ENCODE measurements at places on chromosomes 12 and 14.

DNA sequence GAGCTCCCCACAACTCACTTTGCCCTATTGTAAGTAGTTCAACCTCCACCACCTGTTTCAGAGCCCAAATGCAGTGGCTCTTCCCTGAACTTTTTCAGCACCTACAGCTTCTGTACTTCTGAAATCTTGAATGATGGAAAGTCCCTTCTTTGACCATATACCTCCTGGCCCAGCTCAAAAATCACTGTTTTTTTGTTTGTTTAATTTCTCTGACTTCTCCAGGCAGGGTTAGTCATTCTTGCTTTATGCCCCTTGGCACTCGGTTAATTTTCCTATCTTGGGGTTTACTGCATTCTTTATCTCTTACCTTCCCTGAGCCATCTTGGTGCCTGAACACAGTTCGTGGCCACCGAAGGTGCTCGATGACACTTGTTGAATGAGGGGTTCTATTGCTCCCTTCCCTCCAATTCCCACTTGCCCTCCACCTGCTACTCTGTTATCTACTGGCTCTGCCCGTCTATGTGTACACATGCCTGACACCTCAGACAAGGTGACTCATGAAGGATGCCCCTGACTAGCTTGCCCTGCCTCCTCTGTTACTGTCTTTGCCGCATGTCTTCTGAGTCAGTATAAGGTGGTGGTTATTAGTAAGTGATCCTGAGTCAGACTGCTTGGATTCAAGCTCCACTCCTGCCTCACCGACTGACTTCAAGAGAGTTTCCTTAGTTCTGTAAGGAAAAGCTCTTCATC lies 4.4 kb downstream of the AMHR2 start:
- no peak for DNase-seq

GRCh38 chr14:56797569-56798446 lies 12.5 kb downstream of the OTX2 start:
- DNase-seq, result no peak

DNA sequence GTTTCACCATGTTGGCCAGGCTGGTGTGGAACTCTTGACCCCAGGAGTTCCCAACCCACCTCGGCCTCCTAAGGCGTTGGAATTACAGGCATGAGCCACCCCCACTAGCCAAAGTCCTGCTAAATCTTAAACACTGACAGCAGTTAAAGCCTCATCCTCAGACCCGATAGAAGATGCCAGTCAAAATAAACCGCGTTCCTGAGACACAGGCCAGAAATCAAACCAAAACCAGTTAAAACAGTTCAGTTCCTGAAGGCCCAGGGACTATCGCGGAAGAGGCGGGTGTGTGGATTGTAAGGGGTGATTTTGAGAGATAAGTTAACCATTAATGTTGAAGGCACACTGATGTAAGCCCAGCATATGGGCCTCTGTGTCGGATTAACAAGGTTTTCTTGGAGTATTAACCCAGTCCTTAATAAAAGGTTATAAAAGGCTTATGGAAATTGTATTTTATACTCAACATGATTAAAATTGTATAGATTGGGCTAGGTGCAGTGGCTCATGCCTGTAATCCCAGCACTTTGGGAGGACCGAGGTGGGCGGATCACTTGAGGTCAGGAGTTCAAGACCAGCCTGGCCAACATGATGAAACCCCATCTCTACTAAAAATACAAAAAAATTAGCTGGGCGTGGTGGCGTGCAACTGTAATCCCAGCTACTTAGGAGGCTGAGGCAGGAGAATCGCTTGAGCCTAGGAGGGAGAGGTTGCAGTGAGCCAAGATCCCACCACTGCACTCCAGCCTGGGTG lies 18.7 kb upstream of the CDCA4 start:
- no peak for DNase-seq

DNA sequence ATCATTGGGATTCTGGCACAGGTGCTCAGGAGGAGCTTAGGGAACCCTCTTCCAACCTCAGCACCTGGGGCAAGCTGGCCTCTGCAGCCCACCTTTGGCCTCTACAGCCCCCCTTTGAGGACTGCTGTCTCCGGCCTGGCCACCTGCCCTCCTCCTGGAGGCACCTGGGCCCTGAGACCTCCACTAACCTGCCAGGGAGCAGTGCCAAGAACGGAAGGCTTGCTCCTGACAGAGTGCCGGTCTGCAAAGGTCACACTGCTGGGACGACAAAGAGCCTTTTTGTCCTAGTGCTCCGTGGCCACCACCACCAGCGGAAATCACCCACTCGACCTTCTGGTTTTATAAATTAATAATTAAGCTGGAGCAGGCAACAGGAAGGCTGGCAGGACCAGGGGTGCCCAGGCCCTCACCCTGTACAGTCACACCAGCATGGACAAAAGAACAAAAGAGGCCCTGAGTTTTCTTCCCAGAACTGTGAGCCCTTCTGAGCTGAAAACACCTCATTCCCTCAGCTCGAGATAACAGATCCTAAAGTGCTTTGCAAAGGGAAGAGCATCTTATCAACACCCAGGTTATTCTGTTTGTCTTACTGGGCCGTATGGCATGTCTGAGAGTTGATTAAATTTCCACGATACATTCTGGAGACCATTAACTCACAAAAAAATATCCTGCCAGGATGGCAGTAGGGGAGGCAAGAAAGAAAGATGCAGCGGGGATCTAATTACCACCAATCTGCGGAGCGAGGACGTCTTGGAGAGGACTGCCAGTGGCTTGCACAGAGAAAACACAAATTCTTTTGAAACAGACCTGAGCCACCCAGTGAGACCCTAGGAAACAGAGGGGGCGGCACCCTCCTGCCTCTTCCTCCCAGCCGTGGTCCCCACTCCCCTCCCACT lies 8.2 kb downstream of the TESC start:
- no peak for DNase-seq

DNA sequence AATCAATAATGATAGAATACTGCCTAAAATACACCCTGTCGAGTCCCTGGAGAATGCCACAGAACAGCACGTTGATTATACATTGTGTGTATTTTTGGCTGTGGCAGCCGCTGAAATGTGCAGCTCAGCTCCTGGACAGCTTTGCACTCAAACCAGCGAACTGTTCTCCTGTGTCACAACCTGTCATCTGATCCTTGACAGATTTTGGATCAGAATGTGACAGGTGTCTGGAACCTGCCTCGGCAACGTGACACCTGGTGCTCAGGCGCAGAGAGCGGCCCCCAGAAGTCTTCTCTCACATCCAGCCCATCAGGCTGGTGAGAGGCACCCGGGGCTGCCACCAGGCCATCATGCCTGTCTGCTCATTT lies 19.3 kb downstream of the MVK start:
- no peak for DNase-seq

GRCh38 chr12:63795944-63796343 lies 16.2 kb downstream of the RXYLT1 start:
- DNase-seq, result no peak

- no peak for DNase-seq
These were observed 8.0 kb upstream of the SMARCD1 start for GRCh38 chr12:50077099-50077498.

GRCh38 chr14:31414190-31414833 lies 6.0 kb downstream of the HEATR5A start:
- no peak for DNase-seq

DNA sequence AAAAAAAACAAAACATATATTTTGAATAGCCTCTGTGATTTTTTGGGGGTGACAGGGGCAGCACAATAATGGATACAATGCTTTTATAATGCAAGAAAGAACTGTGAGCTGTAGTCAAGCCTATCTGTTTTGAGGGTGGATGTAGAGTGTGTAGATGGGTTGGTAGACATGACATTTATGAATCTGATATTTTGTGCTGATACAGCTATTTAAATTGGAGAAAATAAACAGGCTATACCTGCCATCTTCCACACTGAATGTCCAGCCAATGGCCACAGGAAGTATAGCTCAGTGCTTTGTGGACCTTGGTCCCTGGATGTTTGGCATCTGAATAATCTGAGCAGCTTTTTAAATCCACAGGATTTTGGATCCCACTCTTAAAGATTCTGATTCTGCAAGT lies 175.0 kb downstream of the NEDD1 start:
- DNase-seq, result no peak

DNA sequence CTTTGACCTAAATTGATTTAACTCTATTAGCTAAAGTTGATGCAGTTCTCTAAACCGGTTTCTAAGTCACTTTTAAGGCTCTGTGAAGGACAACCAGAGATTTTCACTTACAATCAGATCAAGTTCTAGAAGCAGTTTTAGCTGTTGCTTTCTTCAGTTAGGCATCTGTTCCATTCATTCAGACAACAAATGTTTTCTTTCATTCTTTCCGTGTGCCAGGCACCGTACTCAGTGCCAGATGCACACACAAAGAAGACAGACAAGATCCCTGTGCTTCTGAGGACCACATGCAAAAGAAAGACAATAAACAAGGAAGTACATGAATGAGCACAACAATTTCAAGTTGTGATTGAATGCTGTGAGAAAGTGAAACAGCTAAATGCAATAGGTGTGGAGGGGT lies 11.1 kb upstream of the EGLN3 start:
- no peak for DNase-seq

DNA sequence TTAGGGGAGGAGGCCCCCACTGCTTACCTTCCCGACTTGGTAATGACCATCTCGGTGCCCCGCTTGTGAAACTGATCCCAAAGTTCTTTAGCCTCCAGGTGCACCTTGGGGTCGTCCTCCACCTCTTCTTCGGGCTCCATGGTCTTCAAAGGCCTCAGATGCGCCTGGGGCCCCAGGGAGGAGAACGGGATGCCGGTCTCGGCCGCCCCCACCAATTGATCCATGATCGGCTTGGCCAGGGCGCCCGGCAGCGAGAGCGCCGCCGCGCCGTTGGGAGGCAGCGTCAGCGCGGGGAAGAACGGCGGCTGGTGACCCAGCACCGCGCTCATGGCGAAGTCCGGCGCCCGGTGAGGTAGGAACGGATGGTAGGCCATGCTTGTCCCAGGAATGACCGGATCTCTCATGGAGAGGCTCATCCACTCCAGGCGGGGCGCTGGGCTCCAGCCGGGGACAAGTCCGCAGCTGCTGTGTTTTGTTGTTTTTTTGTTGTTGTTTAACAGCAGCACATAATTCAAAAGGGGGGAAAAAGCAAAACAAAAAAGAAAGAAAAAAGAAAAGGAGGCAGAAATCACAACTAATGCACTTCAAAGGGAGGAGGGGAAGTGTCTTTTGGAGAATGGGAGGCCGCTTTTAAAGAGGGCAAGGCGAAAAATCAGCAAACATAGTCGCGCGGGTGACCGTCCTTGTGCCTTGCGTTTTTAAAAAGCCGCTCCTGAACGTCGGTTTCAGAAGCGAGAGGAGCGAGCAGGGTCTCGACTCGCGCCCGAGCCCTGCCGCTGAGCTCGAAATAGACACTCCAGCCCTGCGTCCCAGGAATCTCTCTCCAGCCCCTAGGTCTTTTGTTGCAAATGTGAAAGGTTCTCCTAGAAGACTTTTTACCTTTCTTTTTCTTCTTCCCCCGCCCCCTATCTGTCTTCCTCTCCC lies 928 bp downstream of the TBX3 start:
- DNase-seq, result no peak

GRCh38 chr12:46560089-46560488 lies 187.5 kb upstream of the SLC38A2 start:
- no peak for DNase-seq

DNA sequence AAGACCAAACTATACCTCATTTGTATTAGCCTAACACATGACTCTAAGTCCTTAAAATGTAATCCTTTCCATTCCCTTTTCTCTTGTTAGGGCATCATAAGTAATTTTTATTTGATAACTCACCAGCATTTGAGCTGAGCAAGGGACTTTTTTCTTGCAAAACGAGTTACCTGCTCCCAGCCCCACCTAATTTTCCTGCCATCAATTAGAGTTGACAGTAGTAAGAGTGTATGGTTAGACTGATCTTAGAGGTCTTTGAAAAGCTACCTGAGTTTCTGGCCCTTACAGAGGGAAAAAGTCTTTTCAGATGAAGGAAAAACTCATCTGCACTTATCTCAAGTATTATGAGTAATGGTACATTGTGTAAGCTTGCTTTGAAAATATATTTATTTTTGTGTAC lies 33.7 kb upstream of the AMN start:
- DNase-seq, result no peak

DNA sequence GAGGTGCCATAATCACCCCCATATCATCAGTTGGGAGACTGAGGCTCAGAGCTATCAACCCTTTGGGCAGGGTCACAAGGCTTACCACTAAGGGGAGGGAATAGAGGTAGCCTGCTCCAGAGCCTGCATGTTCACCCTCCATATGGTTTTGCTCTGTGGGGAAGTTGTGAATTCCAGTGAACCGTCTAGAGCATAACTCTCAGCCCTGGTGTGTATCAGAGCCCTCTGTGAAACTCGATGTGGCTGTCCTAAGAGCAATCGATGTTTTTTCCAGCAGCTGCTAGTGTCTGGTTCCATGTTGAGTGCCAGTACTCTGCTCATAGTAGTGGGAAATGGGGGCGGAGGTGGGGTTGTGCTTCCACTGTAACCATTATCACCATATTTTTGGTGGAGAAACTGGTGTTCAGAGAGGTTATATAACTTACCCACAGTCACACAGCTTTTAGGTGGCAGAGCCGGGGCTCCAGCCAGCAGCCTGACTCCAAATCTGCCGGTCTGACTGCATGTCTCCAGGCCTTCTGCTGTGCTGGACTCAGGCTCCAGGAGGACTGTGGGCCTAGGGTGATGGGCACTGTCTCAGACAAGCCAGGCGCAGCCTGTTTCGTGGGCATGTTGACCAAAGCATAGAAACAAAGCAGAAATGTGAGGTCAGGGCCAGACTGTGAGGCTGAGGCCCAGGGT lies 104.2 kb downstream of the ADCK1 start:
- DNase-seq, result no peak

DNA sequence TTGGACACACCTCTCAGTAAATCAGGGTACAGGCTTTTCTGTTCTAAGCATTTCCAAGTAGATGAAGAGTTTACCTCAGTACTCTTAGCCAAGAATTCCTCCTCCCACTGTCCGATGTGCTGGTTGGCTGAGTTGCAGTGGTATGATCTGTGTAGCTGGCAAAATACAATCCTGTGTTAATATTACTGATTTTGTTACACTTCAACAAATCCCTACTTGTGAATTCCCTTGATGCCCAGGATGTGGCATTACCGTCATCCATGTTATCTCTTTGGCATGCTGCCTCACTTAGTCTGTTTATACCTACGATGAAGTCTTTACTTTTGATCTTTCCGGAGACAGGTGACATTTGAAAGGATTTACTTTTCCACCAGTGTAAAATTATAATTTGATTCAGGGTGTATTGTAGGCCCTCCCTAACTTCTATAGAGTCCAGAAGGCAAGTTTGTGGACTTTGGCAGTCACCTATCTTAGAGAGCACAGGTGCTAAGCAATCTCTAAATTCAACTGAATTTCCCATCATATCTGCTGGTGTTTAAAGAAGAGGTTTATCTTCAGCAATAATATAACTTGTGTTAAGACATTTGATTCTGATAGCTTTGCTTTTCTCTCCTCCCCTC lies 10.1 kb downstream of the CCDC196 start:
- DNase-seq, result no peak

DNA sequence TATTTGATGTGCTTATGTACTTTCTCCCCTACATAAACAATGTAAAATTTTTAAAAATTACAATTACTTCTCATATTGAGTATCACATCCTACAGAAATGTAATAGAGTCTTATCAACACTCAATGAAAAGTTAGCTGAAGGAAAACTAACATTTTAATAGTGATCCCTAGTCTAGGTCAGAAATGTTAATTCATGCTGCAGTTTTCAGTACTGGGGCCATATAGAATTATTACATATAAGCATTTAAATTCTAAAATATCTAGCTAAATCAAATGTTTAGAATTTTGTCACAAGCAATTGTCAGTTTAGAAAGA lies 37.8 kb downstream of the SLC6A15 start:
- DNase-seq, result no peak

All from esophagus squamous epithelium (tissue), 5 donors.